GF-D8 (cell line): ENCODE measurements at places on chromosomes 16 and 17.

- DNase-seq = peak; percentile 52
Measured at GRCh38 chr16:3717235-3718018, at the start of gene TRAP1. TSS of gene TRAP1 (minus strand) at chr16:3717524. CDS start at chr16:3717508, 16 bp downstream.

DNA sequence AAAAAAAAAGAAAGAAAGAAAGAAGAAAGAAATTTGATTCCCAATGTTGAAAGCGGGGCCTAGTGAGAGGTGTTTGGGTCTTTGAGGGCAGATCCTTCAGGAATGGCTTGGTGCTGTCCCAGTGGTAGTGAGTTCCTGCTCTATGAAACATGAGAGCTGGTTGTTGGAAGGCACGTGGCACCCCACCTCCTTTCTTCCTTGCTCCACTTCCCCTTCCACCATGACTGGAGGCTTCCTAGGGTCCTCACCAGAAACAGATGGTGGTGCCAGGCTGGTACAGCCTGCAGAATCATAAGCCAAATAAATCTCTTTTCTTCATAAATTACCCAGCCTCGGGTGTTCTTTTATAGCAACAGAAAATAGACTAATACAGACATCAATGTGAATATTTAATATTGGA, 147.3 kb upstream of the KCNJ18 start:
- DNase-seq = no peak

DNA sequence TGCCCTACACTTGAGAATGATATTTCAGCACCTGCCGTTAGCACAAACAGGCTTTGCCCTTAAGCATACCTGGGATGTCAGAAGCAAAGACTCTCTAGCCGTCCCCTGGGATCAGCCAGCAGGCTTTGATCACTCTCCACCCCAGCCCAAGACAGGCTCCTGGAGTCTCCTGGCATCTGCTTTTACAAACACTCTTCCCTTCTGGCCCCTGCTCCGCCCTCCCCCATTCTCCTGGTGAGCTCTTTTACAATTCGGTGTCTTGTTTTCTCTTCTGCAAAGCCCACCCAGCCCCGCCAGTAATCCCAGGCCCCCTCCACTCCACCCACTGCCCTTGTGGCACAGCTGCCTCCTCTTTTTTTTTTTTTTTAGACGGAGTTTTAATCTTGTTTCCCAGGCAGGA, 50.4 kb downstream of the KATNIP start:
- no peak for DNase-seq

- DNase-seq = no peak
Measured at GRCh38 chr17:3859940-3860339, 13.9 kb upstream of the NCBP3 start.

GRCh38 chr17:17080781-17081180, 38.5 kb downstream of the MPRIP start:
- DNase-seq = no peak

GRCh38 chr16:3157229-3158025, 22.6 kb downstream of the ZNF213 start:
- DNase-seq = peak; percentile 75

- DNase-seq = no peak
Measured at GRCh38 chr17:1977583-1978395, 47.3 kb downstream of the RTN4RL1 start.

DNA sequence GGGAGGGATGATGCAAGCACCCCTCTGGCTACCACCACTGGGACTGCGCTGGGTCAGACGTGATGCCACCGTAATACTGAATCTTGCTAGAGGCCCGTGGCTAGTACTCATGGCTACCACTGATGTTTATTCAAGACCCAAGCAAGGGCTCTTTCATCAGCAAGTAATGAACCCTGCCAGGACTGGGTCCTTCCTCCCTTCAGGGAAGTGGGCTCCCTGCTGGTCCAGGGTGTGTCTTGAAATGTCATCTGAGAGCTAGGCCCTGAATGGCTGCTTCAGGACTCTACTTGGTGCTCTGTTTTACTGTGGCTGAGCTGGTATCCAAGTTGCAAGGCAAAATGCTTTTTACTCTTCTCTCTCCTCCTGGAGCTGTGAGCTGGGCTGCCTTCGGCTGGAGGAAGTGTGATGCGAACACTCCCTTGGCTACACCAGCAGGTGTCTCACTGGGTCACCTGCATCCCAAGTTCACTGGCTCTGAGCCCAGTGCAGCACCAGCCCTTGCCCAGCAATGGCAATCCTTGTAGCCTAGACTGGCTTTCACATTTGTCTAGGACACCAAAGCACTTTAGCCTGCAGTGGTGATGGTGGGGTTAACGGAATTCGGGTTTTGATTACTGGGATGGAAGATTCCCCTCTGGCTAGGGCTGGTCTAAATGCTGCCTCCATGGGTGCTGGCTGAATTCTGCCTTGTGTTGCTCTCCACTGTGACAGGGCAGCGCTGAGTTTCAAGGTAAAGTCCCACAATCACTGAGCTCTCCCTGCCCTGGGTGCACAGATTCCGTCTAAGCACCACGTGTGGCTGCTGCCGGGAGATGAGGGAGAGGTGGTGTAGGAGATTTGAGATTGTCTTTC, 98.6 kb downstream of the USP22 start:
- DNase-seq = no peak

GRCh38 chr17:46764709-46765401, 53.6 kb downstream of the WNT3 start:
- no peak for DNase-seq

DNA sequence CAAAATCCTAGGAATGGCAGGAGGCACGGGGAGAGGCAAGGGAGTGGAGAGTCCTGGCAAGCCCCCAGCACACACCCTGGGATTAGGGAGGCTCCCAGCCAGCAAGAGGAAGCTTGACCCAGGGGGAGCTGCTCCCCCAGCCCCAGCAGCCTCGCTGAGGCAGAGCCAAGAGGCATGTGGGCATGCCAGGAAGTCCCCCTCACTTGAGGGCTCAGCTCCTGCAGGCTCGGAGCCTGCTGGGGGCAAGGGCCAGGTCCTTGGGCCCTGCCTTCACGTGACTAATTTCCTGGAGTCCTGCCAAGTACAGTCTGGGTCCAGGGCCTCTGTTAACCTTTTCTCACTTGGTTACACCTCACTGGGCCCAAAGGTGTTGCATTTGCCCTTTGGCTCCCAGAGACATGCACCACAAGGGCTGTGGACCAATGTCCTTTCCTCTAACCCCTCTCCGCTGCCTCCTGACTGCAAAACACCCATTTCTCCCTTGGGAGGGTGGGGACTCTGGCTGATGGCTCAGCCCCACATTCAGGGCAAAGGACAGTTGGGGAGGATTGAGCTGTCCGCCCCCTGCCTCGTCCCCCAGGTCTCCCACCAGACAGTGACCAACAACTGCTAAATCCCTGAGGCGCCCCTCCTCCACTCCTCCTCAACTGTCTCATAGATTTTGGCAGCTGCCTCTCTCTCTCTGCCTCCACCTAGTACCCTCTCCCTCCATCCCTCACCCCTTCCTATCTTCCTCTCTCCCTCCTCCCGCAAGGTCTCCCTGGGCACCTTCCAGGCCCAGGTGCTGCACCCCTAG, 4.4 kb upstream of the SLC47A2 start:
- DNase-seq = no peak

- DNase-seq = no peak
Measured at GRCh38 chr17:10109146-10109545, 89.3 kb downstream of the GAS7 start.

- DNase-seq = no peak
Measured at GRCh38 chr16:57276596-57276995, 7.9 kb downstream of the PLLP start.

DNA sequence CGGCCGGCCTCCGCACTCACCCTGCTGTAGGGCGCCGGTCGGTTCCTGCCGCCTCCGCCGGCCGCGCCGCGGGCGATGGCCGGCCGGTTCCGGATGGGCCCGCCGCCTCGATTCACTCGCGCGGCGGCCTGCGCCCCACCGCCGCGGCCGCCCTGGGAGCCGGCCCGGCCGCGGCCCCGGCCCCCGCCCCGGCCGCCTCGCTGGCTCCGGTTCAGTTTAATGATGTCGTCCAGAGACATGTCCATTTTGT, 158 bp downstream of the ALYREF start:
- no peak for DNase-seq

DNA sequence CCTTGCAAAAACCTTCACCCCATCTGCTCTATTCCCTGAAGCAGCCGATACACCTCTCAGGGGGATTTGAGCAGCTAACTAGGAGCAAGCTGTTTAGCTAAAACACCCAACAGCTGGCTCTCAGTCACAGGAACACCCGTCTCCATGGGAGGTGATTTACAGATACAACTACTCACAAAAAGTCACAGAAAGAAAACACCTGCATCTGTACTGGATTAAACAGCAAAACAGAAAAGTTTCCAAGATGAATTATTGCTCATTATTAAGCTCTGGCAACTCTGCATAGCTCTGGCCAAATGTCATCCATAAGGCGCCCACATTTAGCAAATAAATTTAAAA, 22.3 kb downstream of the GJC1 start:
- no peak for DNase-seq

DNA sequence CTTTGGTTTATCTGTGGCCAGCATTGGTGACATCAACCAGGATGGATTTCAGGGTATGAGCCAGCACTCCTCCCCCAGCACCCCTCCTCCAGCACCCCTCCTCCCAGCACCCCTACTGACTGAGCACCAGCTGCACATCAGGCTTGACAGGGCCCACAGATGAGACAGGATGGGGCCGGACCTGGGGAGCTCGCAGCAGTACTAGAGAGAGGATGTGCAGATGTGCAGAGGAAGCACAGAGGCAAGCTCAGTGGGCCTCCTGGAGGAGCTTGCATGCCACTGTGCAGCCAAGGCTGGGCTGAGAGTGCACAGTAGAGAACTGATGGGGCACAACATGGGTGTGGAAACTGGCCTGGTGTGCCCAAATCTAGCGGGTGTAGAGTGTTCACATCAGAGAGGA, 16.2 kb downstream of the ITGA3 start:
- DNase-seq = no peak

GRCh38 chr17:65495122-65496055, 66.1 kb downstream of the AXIN2 start:
- DNase-seq = no peak

- no peak for DNase-seq
Measured at GRCh38 chr16:89519881-89520280, 11.7 kb downstream of the SPG7 start.

DNA sequence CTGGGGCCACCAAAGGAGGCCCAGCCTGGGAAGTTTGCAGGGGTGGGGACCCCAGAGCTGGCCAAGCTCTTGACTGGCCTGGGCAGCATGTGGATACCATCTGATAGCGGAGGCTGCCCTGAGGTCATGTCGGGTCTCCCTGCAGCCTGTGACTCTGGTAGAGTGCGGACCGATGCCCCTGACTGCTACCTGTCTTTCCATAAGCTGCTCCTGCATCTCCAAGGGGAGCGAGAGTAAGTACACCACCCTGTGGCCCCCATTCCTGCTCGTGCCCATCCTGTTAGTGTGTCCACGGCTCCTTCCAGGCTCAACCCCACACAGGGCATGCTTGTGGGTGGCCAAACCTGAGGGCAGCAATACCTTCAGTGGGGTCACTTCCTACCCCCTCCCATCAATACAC, 8.0 kb downstream of the CETP start:
- DNase-seq = no peak

DNA sequence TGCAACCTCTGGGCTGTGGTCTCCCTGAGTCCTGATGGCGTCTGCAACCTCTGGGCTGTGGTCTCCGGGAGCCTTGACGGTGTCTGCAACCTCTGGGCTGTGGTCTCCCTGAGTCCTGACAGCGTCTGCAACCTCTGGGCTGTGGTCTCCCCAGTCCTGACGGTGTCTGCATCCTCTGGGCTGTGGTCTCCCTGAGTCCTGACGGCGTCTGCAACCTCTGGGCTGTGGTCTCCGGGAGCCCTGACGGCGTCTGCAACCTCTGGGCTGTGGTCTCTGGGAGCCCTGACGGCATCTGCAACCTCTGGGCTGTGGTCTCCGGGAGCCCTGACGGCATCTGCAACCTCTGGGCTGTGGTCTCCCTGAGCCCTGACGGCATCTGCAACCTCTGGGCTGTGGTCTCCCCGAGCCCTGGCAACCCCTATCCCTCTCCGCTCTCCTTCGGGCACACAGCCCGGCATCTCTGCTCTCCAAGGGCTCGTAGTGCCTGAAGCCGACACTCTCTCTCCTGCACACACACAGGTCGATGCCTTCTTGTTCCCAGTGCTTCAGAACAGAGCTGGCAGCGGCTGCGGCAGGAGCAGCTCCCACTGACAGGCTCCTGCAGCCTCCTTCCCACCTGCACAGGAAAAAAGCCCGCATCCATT, 45.6 kb downstream of the METRNL start:
- no peak for DNase-seq

- DNase-seq = no peak
Measured at GRCh38 chr17:21525464-21526130, 149.4 kb downstream of the KCNJ12 start.

DNA sequence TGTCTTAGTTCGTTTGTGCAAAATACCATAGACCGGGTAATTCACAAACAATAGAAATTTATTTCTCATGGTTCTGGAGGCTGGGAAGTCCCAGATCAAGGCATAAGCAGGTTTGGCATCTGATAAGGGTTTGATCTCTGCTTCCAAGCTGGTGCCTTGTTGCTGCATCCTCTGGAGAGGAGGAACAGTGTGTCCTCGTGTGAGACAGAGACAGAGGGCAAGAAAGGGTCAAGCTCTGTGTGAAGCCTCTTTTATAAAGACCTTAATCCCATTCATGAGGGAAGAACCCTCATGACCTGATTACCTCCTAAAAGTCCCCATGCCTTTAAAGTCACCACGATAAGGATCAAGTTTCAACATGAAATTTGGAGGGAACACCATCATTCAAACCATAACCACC, 55.8 kb upstream of the TANC2 start:
- DNase-seq = no peak

DNA sequence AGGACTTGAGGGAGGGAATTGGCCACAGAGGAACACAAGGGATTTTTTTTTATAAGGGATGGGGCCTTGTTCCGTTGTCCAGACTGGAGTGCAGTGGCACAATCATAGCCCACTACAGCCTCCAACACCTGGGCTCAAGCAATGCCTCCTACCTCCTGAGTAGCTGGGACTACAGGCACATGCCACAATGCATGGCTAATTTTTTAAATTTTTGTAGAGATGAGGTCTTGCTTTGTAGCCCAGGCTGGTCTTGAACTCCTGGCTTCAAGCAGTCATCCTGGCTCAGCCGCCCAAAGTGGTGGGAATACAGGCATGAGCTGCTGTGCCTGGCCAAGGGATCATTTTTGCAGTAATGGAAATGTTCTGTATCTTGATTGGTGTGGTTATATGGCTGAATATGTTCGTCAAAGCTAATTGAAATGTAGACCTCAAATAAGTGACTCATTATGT, 56.9 kb downstream of the VMP1 start:
- no peak for DNase-seq
